ENCODE measurements at places on chromosomes 7 and 10. TPM values are rescaled to one million over a fixed set of nuclear protein-coding genes. Genes with fewer than 3 reads are reported as not detected.

GRCh38 chr10:2665772-2666171 lies 401.6 kb upstream of the PFKP start:
- no peak for DNase-seq

GRCh38 chr10:85513436-85513835 lies 853.2 kb downstream of the GRID1 start:
- DNase-seq: no peak

The DDC gene
- total RNA-seq: not detected

DNA sequence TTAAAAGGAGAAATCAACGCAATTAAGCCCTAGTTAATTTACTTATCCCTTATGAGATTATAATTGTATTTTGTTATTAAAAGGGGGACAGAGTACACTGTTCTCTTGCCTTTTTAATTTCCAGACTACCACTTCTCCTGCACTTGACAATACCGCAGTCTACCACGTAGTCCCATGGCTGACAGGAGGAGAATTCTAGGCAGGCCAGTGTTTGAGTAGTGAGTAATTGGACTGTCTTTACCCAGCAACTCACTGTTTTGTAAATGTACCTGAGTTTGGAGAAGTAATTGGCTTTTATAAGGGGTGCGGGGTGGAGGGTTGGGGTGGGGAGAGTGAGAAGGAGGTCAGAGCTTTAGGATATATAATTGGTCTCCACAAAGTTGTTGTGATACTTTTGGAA lies 85.4 kb downstream of the CFTR start:
- no peak for DNase-seq

Data from SK-MEL-5 (cell line).